ENCODE measurements at places on chromosomes 5 and 9.

DNA sequence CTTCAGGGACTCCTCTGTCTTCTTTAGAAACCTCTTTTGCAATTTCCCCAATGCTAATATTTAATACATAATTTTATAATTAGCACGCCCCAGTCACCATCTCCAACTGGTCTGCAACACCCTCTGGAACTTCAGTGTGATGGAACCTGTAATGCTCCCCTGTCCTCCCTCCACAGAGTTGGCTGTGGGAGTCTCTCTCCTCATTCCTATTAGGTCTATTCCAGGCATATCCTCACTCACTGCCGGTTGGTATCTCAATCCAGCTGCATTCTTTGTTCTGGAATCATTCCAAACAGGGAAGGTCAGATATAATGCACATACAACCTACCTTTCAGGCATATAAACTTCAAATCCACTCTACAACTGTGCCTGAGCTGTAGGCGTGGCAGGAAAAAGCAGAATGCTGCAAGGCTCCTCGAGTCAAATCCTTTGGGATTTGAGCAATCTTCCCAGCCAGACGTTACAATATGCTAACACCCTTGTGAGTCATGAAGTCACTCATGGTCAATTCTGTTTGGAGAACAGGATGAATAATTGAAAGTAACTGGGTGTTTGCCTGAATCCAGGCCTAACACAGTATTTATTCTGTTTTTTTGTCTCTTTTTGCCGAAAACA is 293.8 kb downstream of the CWC27 start:
- DNase-seq, result peak; percentile 97

- no peak for DNase-seq
These were observed 139.9 kb downstream of the ZNF608 start for GRCh38 chr5:124606543-124606942.

GRCh38 chr5:123036391-123037103 is at the start of gene PPIC:
TSS of gene PPIC (minus strand) at chr5:123036725. CDS start at chr5:123036625, 100 bp downstream.
- peak; percentile 78 for DNase-seq

- DNase-seq, result no peak
These were observed 261.5 kb downstream of the DTWD2 start for GRCh38 chr5:118726891-118727290.

GRCh38 chr9:133781828-133782135 is 43.6 kb upstream of the SARDH start:
- DNase-seq, result no peak

DNA sequence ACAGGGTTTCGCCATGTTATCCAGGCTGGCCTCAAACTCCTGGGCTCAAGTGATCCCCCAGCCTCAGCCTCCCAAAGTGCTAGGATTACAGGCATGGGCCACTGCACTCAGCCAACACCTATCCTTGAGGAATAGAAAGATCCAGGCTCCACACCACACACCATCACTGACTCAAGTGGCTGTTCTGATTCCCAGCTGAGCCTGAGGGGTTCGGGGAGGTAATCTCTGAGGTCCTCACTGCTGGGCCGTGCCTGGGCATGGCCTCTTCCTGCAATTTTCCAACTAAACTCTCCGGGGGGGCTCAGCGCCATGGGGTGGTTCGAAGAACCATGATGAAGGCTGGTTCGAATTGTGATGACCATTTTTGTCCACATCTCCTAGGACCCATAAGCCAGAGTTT is 31.0 kb upstream of the IL17B start:
- DNase-seq, result no peak

DNA sequence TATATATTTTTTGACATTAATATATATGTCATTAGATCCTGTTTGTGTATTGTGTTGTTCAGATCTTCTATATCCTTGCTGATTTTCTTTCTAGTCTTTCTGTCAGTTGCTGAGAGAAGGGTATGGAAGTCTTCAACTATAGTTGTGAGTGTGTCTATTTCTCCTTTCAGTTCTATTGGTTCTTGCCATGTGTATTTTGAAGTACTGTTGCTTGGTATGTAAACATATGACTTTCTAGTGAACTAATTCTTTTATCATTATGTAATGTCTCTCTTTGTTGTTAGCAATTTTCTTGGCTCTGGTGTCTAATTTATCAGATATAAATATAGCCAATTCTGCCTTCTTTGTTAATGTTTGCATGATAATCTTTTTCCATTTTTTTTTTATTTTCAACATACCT is 84.3 kb upstream of the CAST start:
- peak; percentile 36 for DNase-seq

GRCh38 chr5:132481596-132482211 is 8.9 kb downstream of the IRF1 start:
- no peak for DNase-seq

GRCh38 chr5:80620211-80620610 is 34.2 kb upstream of the MSH3 start:
- DNase-seq, result peak; percentile 42

DNA sequence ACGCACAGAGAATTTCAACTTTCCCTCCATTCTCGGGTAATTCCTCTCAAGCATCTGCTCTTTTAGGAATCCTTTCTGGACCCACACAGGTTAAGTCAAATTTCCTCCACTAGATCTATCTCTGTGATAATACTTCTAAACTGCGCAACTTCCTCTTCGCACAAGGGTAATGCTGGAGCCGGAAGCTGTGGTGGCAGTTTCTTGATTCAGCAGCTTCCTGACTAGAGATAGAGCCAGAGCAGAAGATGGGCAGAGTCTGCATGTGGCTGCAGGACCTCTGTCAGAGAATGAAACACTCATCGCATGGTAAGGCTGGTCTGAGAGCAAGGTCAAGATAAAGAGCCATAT is 11.1 kb upstream of the CDC42SE2 start:
- DNase-seq, result no peak

DNA sequence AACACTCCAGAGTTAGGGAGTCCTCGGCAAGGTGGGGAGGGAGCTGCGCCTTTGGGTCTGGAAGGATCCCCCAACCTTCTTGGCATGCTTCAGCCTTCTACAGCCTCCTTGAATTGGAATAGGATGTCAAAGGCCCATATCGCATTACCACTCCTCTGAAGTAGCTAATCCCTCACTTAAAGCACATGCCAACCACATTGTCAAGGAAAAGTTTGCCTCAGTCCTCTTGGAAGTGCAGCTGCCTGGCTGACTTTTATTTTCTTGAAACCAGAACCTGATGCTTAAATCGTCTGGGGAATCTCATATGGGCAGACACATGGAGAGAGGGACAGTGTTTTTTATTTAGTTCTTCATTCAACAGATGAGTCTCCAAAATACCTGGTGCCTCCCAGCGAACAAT is 14.5 kb downstream of the CXCL14 start:
- no peak for DNase-seq

- no peak for DNase-seq
These were observed 5.9 kb downstream of the ATPSCKMT start for GRCh38 chr5:10243660-10244240.

GRCh38 chr9:135802876-135803419 is 101.0 kb downstream of the KCNT1 start:
- no peak for DNase-seq

DNA sequence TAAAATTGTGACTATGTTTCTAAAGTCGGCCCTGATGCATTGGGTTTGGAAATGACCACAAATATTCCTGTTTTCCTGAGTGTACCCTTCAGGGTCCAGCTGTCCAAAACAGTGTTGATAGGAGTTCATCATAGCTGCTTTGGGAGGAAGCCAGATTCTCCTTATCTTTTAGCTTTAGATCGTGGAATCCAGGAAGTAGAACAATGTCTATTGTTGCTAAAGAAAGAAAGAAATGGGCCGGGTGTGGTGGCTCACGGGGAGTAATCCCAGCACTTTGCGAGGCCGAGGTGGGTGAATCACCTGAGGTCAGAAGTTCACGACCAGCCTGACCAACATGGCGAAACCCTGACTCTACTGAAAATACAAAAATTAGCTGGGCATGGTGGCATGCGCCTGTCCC is 9.5 kb downstream of the CAVIN4 start:
- DNase-seq, result peak; percentile 33

DNA sequence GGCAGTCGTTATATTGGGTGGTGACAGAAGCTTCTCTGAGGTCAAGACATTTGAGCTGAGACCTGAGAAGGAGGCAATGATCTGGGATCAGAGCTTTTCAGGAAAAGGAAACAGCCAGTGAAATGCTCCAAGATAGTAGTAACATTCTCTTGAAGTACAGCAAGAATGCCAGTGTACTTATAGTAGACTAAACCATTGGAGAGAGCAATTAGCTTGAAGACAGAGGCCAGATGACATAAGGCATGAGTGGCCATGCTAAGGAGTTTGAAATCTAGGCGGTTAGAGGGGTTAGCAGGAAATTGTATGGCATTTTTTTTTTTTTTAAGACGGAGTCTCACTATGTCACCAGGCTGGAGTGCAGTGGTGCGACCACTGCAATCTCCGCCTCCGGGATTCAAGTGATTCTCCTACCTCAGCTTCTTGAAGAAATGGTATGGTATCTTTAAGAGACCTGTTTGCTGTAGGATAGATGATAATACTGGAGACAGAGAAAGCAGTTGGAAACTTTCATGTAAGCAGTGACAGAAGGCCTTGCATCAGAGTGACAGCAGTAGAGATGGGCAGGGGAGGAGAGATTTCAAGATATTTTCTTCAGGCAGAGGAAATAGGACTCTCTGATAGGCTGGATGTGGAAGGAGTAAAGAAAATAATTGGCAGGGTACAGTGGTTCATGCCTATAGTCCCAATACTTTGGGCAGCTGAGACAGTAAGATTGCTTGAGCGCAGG is 482.2 kb upstream of the PAPPA start:
- peak; percentile 42 for DNase-seq

GRCh38 chr5:113166852-113167366 is 190.3 kb downstream of the DCP2 start:
- DNase-seq, result peak; percentile 89

DNA sequence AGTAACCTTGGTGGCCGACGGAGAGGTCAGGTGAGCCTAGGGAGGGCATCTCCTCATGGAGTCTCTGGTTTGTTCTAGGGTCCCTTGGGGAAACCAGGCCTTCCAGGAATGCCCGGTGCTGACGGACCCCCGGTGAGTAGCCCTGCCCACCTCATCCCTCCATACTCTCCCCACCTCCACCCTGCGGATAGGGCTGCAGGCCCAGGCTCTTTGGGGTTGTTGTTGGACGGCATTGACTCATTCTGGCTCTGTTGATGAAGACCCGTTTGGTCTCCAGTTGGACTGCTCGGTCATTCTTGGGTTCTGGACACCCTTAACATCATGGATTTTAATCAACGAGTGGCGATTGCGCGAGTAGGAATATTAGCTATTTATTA is 112.3 kb upstream of the FCN2 start:
- DNase-seq, result no peak

DNA sequence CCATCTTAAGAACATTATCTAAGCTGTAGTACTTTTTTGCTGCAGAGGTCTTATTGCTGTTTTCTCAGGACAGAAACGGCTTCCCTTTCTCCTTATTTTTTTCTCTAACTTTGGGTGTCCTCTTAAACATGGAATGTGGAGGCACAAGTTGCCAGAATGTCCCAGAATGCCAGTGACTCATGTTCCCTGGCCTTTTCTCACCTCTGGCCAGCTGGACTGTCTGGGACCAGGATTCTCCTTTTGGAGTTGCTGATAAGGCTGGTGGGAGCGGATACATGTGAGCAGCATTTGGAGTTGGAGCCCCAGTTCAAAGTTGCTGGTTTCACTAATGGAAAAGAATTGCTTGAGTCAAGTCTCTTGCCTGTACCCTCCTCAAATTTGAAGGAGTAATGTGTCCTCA is 112.8 kb downstream of the ARHGAP26 start:
- peak; percentile 35 for DNase-seq

DNA sequence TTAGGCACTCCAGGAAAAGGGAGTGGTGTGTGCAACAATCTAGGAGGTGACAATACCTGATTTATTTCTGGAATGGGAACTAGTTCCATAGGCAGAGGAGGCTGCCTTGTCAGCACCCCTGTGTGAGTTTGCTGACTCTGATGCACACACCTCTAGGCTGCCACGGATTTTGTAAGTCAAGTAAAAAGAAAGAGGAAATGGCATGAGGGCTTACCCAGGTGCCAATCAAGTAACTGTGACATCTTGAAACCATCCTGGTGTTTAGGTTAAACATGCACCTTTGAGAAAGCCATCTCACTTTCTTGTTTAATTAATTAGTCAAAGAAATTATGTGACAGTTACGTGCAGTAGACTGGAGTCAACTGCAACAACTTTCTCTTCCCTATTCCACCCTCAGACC is 32.3 kb upstream of the FAM81B start:
- DNase-seq, result no peak

DNA sequence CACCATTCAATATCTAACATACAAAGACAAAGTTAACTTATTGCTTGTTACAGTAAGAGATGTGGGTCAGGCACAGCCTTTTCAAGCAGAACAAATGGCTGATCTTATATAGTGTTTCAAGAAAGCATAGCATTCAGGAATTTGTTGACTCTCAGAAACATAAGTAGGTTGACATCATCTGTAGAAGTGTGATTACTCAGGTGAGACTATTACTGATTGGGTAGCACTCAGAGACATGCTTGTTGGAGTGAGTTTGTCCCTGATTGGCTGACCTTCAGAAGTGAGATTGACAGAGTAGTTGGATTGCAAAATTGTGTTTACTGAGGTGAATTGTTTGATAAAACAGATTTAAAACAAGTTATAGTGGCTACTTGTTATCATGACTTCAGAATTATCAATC is 30.7 kb upstream of the TNPO1 start:
- no peak for DNase-seq

- no peak for DNase-seq
These were observed 169.6 kb downstream of the TSSK1B start for GRCh38 chr5:113265190-113265589.

DNA sequence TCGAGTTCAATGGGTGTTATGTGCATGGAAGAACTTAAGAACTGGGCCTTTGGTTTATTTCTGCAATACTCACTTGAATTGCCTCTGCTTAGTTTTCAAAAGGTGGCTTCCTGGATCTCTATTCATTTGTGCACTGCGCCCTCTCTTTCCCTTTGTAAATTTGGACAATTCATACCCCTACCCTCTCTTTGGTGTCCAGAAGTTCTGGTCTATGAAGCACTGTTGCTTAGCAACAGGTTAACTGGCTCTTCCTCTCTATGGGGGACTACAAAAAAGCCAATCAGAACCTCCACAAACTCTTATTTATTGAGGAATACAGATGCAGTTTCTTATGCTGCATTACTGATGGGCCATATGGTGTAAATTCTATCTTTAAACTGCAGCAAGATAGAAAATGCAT is 13.5 kb upstream of the FAM120A start:
- DNase-seq, result no peak

DNA sequence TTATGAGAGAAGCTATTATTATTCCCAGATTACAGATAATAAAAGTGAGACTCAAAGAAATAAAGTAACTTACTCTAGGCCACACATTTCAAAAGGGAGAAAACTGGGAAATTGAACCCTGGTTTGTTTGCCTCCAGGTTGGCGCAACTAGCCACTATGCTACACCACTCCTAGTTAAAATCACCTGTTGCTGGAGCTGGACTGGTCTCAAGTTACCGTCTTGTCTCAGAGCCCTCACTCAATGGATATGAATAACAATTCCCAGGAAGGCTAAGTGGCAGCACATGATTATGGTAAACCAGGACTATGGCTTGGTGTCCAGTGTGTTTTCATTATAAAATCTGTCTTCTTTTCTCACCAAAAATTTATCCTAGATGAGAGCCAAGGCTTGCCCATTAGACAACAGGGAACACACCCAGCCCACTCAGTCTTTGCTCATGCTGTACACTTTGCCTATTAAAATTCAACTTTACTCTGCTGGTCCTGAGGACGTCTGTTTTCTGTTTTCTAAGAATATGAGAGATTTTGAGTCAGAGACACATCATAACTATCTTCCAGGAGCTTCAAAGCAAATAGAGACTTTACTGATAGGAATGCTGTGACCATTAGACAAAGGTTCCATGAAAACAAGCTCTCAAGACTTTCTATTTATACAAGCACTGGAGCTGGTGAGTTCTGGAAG is 58.1 kb downstream of the ADRB2 start:
- DNase-seq, result no peak

- no peak for DNase-seq
These were observed 1.7 kb downstream of the DNAJC25 start for GRCh38 chr9:111632695-111633388.
